ENCODE measurements at places on chromosomes 4 and X.

DNA sequence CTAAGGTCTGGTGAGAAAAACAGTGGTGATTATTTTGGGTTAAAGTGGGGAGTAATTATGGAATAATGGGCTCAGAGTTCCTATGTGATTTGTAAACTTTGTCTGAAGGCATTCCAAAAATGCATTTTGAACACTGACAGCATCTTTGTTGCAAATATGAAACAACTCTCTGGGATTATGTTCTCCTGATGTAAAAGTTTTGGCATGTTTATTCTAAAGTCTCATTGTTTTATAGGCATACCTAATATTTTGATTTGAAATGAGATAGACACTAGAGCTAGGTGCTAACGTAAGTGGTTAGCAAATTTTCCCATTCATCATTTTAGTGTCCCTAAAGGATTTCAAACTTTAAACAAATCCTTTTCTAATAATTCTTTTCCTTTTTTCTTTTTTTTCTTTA, 140.9 kb upstream of the ANXA3 start:
- no peak for DNase-seq

- DNase-seq = no peak
Observed at GRCh38 chr4:102355748-102356147, 10.5 kb upstream of the SLC39A8 start.

DNA sequence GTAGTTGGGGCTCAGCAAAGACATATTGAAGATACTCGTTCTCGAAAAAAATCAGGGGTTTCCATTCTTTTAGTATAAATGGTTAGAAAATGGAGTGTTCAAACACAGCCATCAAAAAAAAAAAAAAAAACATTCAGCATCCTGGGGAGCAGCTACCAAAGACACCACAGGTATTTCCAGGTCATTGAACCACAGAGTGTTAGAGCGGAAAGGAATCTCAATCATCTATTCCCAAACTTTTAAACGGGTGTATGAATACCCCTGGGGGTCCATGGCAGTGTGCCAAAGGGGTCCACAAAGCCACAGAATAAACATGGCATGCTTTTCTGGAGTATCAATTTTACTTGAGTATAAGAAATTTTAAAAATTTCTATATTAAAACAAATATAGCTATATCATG, 6.9 kb upstream of the FGF16 start:
- no peak for DNase-seq

DNA sequence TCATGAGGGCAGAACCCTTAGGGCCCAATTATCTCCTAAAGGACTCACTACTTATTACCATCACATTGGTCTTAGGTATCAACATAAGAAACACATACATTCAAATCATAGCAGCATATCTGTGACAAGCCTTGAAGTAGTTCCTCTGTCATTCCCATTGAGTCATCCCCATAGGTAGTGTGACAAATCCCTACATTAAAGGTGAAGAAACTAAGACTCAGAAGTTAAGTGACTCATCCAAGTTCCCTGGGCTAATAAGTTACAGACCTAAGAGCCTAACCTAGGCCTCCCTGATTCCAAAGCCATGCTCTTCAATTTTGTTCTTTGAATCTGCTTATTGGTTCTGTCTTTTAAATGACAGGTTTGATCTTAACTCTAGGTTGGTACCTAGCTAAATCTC, 58.2 kb downstream of the CD38 start:
- DNase-seq = no peak

DNA sequence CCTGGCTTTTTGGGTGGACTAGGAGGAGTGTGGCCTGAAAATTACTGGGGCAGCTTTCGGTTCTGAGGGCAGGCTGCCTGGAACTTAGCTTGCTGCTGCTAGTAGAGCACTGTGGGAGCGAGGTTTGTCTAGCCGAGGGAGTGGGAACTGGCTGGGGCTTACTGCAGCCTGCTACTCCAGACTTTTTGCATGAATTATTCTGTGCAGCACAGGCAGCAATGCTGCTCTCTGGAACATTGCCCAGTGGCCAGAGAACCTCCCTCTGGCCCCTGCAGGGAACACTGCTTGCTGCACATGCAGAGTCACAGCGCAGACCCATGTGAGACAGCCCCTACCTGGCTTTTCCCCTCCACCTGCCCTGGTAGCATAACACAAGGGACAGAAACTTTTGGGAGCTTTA, 263.9 kb upstream of the SLITRK2 start:
- no peak for DNase-seq

- DNase-seq = no peak
Observed at GRCh38 chr4:153156721-153157120, 47.5 kb upstream of the TRIM2 start.

- no peak for DNase-seq
Observed at GRCh38 chr4:16461362-16461761, 235.1 kb upstream of the TAPT1 start.

DNA sequence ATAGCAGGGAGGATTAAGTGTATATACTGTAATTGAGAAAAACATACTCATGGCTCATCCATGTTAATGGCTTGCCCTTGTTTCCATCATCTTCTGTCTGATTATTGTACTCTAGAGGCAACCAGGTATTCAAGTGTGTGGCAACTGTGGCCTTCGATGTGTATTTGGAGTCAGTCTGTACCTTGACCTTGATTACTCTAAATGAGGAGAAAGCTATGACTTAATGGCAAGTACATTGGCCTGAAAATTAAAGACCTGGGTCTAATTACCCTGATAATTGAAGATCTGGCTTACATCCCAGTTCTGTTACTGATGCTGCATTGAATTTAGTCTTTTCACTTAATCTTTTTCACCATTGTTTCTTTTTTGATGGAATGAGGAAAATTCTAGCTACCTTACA, 409.2 kb downstream of the CCSER1 start:
- no peak for DNase-seq

All from Right ventricle myocardium superior (tissue), 1 donor.